ENCODE measurements at places on chromosomes 2 and 18.
A peak's percentile ranks its signal among the peaks of the same experiment; 100 is the strongest.

GRCh38 chr18:32308493-32309120, 118.8 kb downstream of the MEP1B start:
- DNase-seq: no peak

- no peak for DNase-seq
Measured at GRCh38 chr18:36446059-36446458, 148.5 kb downstream of the FHOD3 start.

DNA sequence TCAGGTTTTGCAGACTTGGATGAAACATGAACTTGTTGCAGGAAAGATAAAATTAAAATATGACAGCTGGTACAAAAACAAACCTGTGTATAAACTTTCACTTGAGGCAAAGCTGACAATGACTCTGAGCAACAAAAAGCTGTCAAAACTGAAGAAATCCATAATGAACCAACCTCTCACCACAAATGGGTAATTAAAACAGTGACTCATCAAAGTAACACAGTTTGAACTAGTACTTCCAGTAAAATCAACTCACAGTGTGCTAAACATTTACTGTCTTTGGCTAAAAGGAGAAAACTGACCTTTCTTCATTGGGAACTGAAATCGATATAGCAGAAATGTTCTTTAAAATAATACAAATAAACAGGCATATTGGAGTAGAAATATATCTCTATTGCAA, 209.7 kb downstream of the WDPCP start:
- DNase-seq: no peak

DNA sequence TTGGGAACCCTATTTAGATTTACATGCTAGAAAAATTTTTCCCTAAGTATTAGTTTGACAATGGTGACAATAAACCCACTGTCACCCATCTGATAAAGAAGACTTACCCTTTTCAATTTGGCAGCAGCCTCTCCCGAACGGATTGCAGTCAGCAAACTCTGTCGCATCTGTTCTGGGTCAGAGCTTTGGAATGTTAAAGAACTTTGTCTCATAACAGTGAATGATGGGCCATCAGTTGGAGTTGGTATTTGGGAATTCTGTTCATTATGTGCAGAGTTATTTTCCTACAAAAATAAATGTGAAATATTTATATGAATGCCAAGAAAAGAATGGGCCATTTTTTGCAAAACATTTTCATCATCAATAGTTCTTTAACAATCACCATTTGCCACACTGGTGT, 70.8 kb upstream of the GRB14 start:
- DNase-seq: no peak

DNA sequence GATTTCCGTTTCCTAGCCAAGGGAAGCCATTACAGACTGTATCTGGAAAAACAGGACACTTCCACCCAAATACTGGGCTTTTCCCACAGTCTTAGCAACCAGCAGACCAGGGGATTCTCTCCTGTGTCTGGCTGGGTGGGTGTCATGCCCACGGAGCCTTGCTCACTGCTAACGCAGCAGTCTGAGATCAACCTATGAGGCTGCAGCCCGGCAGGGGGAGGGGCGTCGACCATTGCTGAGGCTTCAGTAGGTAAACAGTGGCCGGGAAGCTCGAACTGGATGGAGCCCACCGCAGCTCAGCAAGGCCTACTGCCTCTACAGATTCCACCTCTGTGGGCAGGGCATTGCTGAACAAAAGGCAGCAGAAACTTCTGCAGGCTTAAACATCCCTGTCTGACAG, 131.1 kb downstream of the KIAA1328 start:
- DNase-seq: no peak

- no peak for DNase-seq
Measured at GRCh38 chr2:79960519-79960918, 344.0 kb downstream of the LRRTM1 start.

- no peak for DNase-seq
Measured at GRCh38 chr2:180690611-180691010, 289.8 kb upstream of the UBE2E3 start.

- no peak for DNase-seq
Measured at GRCh38 chr2:211127501-211127900, 571.1 kb downstream of the CPS1 start.

DNA sequence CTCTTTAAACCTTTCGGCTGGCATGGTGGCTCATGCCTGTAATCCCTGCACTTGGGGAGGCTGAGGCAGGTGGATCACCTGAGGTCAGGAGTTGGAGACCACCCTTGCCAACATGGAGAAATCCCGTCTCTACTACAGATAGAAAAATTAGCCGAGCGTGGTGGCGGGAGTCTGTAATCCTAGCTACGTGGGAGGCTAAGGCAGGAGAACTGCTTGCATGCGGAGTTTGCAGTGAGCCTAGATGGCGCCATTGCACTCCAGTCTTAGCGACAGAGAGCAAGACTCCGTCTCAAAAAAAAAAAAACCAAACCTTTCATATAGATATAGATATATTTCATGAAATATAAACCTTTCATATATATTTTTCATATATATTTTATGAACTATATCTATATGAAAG, 864.7 kb downstream of the TRIB2 start:
- no peak for DNase-seq

- no peak for DNase-seq
Measured at GRCh38 chr2:44245083-44245861, 30.0 kb upstream of the SLC3A1 start.

- DNase-seq: no peak
Measured at GRCh38 chr2:86807468-86808275, 17.0 kb upstream of the CD8A start.

GRCh38 chr18:62017618-62018017, 124.8 kb upstream of the RNF152 start:
- no peak for DNase-seq

GRCh38 chr2:134325696-134326095, 71.8 kb downstream of the MGAT5 start:
- DNase-seq: no peak

DNA sequence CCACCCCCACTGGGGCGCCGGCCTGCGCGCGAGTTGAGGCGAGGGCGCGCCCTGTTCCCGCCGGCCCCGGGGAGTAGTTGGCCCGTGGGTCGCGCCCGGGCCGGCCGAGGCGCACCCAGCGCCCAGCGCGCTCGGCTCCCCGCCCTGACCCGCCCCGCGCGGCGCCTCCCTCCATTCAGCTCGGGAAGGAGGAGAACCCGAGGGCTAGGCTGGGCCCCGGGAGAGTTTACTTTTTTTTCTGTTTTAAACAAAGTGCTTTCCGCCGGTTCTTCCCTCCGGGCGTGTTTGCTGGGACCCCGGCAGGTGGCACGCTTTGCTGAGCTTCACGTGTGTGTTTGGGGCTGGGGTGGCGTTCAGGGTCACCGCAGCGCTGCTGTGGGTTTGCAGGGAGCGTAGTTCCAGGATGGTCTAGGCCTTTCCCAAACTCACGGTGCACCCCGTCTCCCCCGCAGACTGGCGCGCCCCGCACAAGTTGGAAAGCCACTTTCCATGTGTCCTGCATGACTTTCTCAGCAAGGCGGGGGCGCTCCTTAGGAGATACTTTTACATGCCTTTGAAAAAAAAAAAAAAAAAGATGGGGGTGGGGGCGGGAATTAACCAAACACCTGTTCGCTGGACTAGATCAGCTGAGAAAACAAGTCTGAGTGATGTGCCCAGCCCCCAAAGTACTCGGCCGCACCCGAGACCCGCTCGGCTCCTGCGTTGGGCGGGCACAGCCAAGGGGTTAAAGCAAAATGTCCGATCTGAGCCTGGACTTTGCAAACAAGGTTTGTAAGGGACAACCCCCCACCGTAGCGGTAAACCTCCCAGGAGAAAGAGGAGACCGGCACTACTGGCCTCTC, 825 bp downstream of the ITGA6 start:
- DNase-seq: peak; percentile 40

GRCh38 chr18:25360301-25360899, 8.4 kb upstream of the ZNF521 start:
- DNase-seq: no peak

DNA sequence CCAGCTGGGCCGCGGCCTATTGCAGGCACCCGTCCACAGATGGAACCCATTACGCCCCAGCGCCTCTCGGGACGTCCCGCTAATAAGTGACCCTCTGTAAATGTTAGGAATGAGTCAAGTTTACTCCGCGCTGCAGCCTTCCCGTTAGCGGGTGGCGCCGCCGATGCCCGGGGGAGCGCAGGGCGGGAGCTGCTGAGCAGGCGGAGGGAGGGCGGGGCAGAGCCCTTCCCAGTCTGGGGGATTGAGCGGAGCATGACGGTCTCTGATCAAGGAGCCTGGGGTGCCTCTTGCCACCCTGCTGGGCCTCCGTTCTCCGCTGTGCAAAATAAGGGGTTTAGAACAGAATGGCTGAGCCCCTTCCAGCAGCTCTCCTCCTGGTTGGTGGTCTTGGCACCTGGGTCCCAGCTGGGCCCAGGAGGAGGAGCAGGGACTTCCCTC, 10.5 kb downstream of the CROCC2 start:
- DNase-seq: no peak

- no peak for DNase-seq
Measured at GRCh38 chr2:164655750-164656149, 34.5 kb upstream of the GRB14 start.

All from activated T-helper 9 cell treated with anti-CD3 and anti-CD28 coated beads, Interleukin-2, amount 50 U/mL, for 16 hours (primary cell).